NCI-H1417 (cell line): ENCODE measurements at places on chromosomes 13 and 19.

GRCh38 chr19:33302974-33303790 is 848 bp upstream of the CEBPA start:
- DNase-seq = peak; percentile 28

- DNase-seq = no peak
Observed at GRCh38 chr19:39448271-39448670, 2.9 kb downstream of the SUPT5H start.

DNA sequence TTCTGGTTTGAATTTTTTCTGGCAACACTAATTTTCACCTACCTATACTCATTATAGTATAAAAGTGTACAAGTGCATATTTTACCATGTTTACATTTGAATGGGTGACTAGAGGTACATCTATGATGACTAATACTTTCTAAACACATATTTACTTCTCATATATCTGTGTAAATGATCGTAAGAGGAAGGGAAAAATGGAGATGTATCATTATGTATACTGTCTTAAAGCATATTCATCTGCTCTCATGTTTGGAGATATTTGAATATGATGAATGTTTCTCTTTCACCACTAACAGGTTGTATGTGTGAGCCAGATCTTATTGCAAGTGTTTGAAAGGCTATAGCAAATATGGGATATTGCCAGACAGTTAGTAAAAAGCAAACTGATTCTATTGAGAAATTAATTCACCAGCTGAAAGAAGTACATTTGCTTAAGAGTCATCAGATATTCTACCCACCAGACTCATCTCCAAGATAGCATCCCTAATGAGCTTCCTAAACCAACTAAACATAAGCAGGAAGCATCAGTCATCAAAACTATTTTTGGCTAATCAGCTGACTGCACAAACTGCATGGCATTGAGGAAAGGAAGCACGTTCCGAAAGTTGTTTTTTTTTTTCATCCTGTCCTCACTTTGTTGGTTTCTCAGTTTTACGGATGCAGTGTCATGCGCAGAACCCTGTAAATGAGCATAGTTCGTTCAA is 738.2 kb downstream of the GPC5 start:
- DNase-seq = no peak

DNA sequence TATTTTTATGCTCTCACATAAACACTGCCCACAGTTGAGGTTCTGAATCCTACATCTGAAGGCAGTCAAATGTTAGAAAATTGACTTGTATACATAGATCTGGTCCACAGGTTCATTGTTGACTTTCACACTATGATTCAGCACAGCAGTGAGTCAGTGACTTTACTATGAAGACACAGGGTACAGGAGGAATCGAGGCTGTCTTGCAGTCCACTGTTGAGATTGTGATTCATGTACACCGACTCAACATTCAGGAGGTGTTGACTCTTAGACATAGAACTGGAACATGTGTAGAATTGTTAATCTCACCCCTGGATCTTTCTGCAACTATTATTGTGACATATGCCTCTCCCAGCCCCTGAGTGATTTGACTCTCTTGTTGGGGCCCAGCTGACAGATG is 74.3 kb upstream of the ZNF43 start:
- no peak for DNase-seq

GRCh38 chr13:29922896-29923295 is 72.5 kb upstream of the UBL3 start:
- DNase-seq = no peak

DNA sequence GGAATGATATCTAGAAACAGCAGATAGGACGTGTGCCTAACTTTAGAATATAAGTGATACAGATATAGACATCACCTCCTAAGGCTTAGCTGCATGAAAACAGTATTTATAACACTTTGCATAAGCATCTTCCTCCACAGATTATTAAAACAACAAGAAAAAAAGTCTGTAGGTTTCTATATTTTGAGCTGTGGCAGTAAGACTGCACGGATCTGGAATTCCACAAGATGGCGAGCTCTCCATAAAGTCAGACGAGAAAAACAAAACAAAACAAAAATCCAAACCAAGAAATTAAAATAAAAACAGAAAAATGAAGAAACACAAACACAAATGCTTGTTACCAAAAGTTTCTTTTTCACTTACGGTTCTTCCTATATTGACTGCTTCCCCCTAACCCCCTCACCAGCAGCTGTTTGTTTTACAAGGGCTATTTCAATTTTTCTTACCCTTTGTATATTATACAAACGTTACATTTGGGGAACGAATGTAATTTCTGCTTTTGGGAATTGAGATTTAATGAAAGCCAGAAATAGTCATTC is 285.8 kb downstream of the MYO16 start:
- DNase-seq = peak; percentile 43

DNA sequence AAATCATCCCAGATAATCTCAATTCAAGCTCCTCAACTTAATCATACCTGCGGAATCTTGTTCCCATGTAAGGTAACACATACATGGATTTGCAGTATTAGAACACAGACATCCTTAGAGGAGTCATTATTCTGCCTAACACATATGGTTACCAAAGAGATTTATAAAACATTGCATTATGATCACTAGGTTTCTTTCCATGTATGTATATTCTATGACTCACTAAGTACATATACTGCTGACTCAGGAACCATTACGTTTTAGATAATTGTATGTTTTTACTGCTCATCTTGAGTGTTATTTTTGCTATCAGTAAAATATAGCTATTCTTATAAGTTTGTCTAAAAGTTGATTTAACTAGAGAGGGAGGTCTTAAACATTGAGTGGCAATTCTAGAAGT is 182.9 kb downstream of the SLITRK6 start:
- DNase-seq = no peak

GRCh38 chr13:20192158-20192835 is 441 bp downstream of the GJB2 start:
- DNase-seq = peak; percentile 4

GRCh38 chr13:20001366-20002190 is 43.1 kb downstream of the ZMYM2 start:
- DNase-seq = no peak

DNA sequence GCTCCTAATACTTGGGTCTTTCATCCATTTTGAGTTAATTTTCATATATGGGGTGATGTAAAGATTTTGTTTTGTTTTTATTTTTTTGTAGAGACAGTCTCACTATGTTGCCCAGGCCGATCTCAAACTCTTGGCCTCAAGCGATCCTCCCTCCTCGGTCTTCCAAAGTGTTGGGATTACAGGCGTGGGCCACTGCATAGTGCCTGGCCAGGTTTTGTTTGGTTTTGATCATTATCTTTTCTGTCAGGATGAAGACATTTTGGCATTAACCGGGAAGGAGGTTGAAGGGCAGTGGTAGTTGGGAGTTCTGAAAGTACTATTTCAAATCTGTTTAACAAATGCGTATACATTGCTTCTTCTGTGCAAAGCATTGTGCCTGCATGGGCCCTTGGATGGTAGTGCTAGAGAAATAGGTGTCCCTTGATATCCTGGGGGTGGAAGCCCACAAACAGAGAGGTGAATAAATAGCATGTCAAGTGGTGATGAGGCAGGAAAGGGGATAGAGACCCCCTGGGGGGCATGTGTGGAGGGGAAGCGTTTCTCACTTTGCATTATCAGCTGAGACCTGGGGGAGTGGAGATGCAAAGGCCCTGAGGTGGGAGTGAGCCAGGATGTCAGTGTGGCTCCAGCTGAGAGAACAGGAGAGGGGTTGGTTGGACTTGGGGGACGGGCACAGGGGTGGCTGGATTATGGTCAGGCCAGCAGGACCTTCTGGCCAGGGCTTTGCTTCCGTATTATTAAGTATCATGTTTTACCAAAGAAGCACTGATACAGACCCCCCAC is 41.4 kb downstream of the GATAD2A start:
- DNase-seq = no peak

GRCh38 chr13:87453244-87453643 is 217.9 kb upstream of the SLITRK5 start:
- DNase-seq = no peak

DNA sequence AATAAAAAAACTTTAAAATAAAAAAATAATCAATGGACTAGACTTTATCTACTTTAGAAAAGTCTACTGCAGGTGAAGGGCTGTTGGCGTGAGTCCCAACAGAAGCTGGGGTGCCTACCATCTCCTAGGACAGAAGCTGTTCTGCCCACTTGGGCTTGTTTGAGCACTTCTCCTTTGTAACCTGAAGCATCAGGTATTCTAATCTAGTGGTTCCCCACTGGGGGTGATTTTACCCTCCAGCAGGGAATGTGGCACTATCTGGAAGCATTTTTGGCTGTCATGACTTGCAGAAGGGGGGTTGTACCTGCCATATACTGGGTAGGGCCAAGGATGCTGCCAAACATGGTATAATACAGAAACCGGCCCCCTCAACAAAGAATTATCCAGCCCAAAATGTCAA is 16.2 kb upstream of the DOCK9 start:
- no peak for DNase-seq

DNA sequence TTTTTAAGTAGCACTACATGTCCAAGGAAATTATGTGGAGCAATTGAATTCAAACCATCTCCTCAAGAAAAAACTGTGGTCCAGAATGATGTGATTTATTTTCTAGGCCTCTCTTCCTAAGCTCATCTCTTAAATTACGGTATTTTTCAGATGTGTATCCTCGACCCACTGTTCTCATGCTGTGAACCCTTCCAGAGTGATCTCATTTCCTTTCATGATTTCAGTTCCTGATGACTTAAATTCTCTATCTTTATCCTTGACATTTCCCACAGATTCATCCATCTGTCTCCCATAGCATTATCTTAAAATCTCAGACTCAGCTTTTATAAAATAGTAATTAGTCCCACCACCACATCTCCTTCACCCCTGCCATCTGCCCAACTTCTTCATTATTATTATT is 117.6 kb upstream of the SPRY2 start:
- DNase-seq = no peak

GRCh38 chr13:63774133-63774532 is 2358.5 kb upstream of the PCDH20 start:
- DNase-seq = no peak

DNA sequence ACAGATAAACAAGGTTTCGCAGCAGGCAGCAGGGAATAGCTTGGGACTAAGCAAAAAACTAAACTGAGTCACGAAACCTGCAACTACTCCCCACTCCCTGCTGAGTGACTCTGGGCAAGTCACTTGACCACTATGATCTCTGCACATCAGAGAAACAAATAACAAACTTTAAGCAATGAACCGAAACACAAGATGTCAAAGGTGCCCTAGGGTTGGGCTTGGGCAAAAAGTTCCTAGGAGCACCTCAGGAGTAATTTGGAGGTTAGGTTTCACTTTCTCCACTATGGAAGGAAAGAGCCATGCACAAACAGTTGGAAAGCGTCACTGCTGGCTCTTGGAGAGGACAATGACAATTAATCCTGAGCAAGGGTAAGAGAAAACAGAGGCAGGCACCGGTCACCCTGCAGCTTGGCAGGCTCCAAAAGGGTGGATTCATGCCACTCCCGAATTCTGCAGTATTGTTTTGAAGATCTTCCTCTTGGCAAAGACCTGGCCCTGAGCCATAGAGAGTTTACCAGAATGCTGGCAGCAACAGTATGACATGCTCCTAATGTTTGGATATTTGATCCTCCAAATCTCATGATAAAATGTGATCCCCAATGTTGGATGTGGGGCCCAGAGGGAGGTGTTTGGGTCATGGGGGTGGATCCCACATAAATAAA is 60.3 kb downstream of the CRYL1 start:
- no peak for DNase-seq

DNA sequence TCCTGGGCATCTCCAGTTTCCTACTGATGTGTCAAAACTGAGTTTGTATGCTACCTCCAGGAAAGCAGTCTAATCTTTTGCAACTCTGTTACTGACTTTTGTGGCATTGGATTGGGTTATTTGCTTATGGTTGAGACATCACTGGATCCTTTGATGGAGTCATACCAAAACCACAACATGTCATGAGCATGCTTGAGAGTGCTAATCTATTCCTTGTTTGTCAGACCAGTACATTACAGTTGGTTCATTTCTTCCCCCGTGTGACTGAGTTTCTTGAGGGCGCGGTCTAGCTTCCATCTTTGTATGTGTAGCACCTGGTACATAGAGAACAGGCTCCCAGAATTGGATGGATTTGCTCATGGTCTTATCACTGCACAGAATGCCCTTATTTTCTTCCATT is 43.2 kb downstream of the SUGT1 start:
- DNase-seq = no peak

GRCh38 chr13:51971520-51972426 is 39.5 kb downstream of the ATP7B start:
- DNase-seq = peak; percentile 35

DNA sequence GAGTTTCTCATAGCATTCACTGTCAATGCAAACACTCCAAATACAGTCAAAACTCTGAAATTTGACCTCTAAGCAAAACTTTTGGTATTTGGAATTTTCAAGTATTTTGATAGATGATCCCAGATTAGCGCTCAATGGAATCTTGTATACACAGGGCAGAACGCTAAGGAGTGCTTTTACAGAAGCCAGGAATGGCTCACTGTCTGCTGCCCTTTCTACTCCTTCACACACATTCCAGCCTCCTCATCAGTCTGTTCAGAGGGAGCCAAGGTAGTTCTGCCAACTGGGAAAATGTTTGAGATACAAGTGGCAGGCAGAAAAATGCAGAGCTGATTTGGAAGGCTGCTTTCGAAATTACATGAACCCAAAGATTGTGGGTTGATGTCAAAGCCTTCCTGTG is 4.4 kb upstream of the STARD13 start:
- DNase-seq = no peak

GRCh38 chr13:44373247-44373600 is 400 bp upstream of the SERP2 start:
- DNase-seq = no peak

DNA sequence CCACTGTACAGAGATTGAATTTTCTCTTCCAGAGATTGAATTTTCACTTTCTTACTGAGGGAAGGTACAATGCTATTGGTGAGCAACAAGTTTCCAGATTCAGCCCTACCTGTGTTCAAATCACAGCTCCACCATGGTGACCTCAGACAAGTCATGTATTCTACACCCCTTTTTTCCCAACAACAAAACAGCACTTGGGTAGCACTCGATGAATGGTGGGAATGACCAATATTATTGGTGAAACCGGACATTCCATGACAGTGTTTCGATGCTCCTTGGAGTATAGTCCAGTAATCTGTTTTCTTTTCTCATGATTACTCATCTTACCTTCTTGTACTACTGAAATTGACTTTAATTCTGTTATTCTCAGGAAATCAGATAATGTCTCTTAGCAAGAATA is 266.2 kb upstream of the SOX21 start:
- DNase-seq = no peak

- DNase-seq = peak; percentile 62
Observed at GRCh38 chr19:38095411-38096308, 128.4 kb downstream of the DPF1 start.

DNA sequence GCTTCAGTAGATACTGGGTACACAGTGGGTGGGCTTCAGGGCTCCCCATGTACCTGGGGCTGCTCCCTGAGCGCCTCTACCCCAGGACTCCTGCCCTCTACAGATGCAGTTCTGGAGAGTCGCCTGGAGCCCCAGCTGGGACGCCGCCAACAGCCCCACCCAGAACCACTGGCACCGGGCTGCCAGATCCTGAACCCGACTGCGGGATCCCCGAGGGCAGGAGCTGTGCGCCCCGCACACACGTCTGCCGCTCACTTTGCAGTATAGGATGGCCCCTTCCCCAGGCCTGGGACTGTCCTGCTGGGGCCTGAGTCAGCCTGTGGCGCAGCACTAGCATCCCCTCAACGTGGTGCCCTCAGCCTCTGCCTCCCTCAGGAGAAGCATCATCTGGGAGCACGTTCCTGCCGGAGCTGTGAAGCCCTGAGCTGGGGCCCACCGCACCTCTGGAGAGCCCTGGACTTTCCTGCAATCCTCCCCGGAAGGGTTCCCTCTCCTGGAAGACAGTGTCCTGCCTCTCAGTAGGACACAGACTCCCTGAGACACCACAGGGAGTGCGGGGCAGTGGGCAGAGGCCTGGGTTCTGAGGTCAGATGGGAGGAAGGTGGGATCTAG is 3.7 kb downstream of the REXO1 start:
- DNase-seq = no peak
